Putamen (tissue), 1 donor: ENCODE measurements at places on chromosomes 7 and 10.

- DNase-seq = no peak
Measured at GRCh38 chr10:48672596-48673265, 11.9 kb upstream of the WDFY4 start.

DNA sequence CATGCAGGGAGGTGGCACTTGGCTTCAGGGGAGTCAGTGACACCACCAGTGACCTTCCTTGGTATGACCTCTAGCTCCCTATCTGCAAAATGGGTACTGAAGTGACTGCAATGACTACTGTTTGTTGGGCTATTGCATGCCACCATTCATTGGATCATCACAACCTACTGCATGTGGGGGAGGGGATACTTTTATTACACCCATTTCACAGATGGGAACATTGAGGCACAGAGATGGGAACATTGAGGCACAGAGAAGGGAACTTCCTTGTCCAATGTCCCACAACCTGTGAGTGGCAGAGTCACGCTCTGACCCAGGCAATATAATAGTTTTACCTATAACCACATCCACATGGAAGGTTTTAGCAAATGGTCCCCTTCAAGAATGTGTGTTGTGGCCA is 12.2 kb upstream of the MYH16 start:
- no peak for DNase-seq

DNA sequence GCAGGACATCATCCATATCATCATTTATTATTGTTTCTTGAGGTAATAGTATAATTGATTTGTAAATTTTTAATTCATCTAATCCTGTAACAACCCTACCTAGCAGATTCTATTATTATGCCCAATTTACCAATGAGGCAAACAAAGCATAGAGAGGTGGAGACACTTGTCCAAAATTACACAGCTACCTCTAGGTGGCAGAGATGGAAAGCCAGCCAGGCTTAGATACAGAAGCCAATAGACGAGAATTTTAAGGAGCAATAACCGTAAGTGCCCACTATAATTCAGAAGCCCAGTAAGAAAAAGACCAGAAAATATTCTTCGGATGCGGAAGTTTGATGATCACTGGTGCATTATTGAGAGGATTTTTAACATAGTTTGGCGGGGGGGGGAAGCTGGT is 54.0 kb downstream of the ANK3 start:
- no peak for DNase-seq

GRCh38 chr10:125122566-125122965 is 37.8 kb downstream of the CTBP2 start:
- DNase-seq = no peak

- no peak for DNase-seq
Measured at GRCh38 chr10:109247814-109248213, 675.5 kb downstream of the XPNPEP1 start.

GRCh38 chr10:124614003-124614659 is 130.0 kb downstream of the FAM53B start:
- DNase-seq = no peak

GRCh38 chr10:71442000-71442399 is 45.3 kb downstream of the CDH23 start:
- no peak for DNase-seq

DNA sequence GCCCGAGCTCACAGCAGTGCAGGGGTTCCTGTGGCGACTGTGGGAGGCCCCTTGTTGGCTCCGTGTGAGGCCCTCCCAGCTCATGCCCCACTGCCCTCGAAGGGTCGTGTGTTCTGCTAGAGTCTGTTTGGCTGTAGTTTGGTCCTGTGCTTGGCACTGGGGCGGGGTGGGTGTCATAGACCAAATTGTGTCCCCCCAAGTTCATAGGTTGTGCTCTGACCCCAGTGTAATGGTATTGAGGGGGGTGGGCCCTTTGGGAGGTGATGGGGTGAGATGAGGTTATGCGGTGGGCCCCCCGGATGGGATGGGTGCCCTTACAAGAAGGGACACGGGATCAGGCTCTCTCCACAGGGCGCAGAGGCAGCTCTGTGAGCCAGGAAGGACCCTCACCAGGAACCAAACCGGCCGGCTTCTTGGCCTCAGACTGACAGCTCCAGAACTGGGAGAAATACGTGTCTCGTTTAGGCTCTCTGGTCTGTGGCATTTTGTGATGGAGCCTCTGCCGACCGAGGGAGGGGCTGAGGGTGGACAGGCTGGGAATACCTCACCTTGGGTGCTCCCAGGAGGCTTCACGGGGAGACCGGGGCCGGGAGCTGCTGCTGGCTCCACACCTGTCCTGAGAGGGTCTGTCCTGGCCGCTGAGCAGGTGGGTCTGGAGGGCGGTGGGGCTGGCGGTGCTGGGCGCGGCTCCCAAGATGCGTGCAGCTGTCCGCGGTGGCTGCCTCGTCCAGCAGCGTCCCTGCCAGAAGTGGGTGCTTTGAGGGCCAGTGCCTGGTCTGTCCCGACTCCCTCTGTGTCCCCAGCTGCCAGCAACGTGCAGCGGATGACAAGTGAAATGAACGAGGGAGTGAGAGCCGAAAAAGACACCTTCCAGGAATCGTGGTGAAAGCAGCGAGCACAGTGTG is 89.4 kb downstream of the INPP5A start:
- no peak for DNase-seq

GRCh38 chr10:114525368-114525949 is 121.2 kb upstream of the AFAP1L2 start:
- no peak for DNase-seq

- no peak for DNase-seq
Measured at GRCh38 chr10:78349165-78349516, 315.5 kb downstream of the RPS24 start.

- no peak for DNase-seq
Measured at GRCh38 chr10:126570621-126571602, 99.6 kb downstream of the C10orf90 start.

DNA sequence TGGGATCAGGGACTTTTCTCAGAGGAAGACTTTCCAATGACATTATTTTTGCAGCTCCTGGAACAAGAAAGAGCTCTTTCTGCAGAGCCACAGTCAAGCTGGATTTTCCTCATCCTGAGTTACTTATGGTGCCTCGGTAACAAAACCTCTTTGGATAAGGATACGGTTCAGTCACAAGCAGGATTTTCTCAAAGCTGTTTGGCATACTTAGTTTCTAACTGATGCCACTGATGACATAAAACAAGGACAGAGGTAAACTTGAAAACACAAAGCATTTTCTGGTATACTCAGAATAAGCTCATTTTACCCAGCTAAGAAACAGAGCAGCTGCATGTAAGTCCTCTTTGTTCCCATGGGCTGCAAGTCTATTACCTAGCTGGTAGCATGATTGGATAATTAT is 340.9 kb upstream of the MEOX2 start:
- DNase-seq = no peak

GRCh38 chr10:50558371-50558770 is 65.4 kb downstream of the SGMS1 start:
- DNase-seq = no peak
